ENCODE measurements at places on chromosomes 6 and 20. TPM values are rescaled to one million over a fixed set of nuclear protein-coding genes. Genes with fewer than 3 reads are reported as not detected.

GPR6 gene
- not detected for total RNA-seq

DNA sequence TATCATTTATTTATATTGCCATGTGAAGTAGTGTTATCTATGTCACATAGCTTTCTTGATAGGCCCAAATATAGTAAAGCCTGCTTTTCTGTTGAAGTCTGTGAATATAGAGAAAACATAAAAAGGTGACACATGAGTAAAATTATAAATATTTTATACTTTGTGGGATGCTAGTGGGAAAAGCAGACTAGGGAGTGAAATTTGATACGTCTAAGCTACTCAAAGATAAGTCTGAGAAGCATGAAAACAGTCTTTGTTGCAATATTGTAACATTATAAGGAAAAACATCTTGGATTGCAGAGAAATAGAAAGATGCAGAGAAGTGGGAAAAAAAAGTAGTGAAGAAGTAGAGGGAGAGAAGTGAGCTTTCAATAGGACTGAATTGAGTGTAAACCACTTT lies 75.4 kb downstream of the ZNF292 start:
- H3K27me3 ChIP-seq: no peaks in the 10 kb centered on the region
- no peaks in the 10 kb centered on the region for H3K4me1 ChIP-seq
- H3K27ac ChIP-seq: peak overlapping the region; percentile 13
- peaks cover 1% of the 10 kb centered on the region for H3K36me3 ChIP-seq

DNA sequence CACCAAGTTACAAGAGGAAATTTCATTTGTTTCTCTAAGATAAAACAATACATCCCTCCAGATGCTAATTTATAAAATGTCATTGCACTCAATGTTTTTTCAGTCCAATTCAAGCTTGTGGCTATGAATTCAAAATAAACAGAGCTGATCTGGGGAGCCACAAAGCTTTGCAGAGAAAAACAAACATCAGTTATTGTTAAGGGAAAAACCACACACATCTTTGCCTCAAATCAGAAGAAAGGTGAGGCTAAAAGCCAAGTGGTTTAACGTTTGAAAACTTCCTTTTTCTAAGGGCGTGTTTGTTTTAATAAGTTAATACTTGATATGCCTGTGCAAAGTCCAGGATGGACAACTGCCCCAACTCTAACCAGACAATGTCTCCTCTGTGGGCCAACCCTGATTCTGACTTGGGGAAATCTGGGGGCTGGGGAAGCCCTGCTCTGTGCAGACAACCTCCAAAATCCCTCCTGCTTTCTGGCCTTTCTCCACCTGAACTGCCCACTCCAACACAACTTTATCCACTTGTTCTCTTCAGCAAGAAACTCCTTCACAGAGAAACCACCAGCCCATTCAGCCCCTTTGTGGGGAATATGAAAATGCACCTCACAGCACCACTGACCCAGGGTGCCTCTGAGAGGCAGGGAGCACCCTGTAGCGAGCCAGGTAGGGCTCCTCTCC lies 44.6 kb upstream of the NT5E start:
- peak overlapping the region; percentile 79 for H3K27ac ChIP-seq
- H3K36me3 ChIP-seq: no peaks in the 10 kb centered on the region
- no peak for DNase-seq
- H3K27me3 ChIP-seq: no peaks in the 10 kb centered on the region
- H3K4me3 ChIP-seq: no peak overlapping the region

SNHG17 gene
- 78.2 TPM for total RNA-seq

GRCh38 chr6:35557239-35557638 lies 44.5 kb upstream of the TULP1 start:
- no peak overlapping the region for H3K27ac ChIP-seq
- no peak overlapping the region for H3K4me3 ChIP-seq
- H3K36me3 ChIP-seq: no peaks in the 10 kb centered on the region
- H3K4me1 ChIP-seq: peaks cover 6% of the 10 kb centered on the region
- no peaks in the 10 kb centered on the region for H3K27me3 ChIP-seq

DNA sequence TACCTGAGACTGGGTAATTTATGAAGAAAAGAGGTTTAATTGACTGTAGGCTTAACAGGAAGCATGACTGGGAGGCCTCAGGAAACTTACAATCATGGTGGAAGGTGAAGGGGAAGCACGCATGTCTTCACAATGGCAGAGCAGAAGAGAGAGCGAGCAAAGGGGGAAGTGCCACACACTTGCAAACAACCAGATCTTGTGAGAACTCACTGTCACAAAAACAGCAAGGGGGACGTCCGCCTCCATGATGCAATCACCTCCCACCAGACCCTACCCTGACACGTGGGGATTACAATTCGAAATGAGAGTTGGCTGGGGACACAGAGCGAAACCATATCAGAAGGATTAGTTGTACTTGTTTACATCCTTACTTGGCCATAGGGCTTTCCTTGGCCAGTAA lies 49.7 kb downstream of the FIG4 start:
- DNase-seq: no peak
- H3K36me3 ChIP-seq: peaks cover 77% of the 10 kb centered on the region
- H3K27ac ChIP-seq: no peak overlapping the region

GRCh38 chr6:125377621-125378020 lies 75.9 kb upstream of the HDDC2 start:
- H3K27me3 ChIP-seq: peaks cover 46% of the 10 kb centered on the region
- no peak overlapping the region for H3K27ac ChIP-seq
- no peaks in the 10 kb centered on the region for H3K4me1 ChIP-seq
- H3K36me3 ChIP-seq: no peaks in the 10 kb centered on the region

GRCh38 chr6:125154761-125155135 lies 1.2 kb downstream of the TPD52L1 start:
- peaks cover 4% of the 10 kb centered on the region for H3K36me3 ChIP-seq
- peak; percentile 12 for DNase-seq
- no peaks in the 10 kb centered on the region for H3K4me1 ChIP-seq
- H3K27ac ChIP-seq: no peak overlapping the region
- peak overlapping the region; percentile 80 for H3K4me3 ChIP-seq

- peaks cover 24% of the 10 kb centered on the region for H3K4me1 ChIP-seq
- H3K36me3 ChIP-seq: no peaks in the 10 kb centered on the region
- no peak overlapping the region for H3K27ac ChIP-seq
- DNase-seq: no peak
- no peak overlapping the region for H3K4me3 ChIP-seq
- no peaks in the 10 kb centered on the region for H3K27me3 ChIP-seq
Observed at GRCh38 chr6:107624541-107624940, 134.6 kb downstream of the SOBP start.

CDH4 gene
- total RNA-seq: 0.44 TPM

ID4 gene
- not detected for total RNA-seq

GRCh38 chr6:3724451-3725144 lies 26.9 kb downstream of the PXDC1 start:
- no peaks in the 10 kb centered on the region for H3K4me1 ChIP-seq
- H3K4me3 ChIP-seq: no peak overlapping the region
- no peaks in the 10 kb centered on the region for H3K36me3 ChIP-seq
- H3K27ac ChIP-seq: no peak overlapping the region
- no peak for DNase-seq
- peaks cover 3% of the 10 kb centered on the region for H3K27me3 ChIP-seq

- H3K4me1 ChIP-seq: no peaks in the 10 kb centered on the region
- no peak overlapping the region for H3K4me3 ChIP-seq
- no peak for DNase-seq
Observed at GRCh38 chr20:944774-945410, 28.8 kb upstream of the ANGPT4 start.

DNA sequence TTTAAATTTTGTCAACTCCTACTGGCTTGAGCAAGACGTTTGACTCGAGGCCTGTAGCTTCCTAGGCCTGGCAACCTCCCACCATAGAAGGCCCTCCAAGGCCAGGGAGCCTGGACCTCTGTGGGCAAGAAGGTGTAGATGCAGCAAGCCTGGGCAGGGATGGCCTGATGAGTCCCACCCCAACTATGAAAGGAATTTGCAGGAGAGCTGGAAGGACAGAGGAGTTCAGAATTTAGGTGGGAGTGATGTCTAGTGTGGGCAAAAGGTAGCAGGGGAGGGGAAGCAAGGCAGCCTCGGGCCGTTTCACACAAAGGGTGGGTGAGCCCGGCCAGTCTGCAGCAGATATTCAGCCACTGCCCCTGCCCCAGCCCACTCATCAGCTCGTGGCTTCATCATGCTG lies 245.2 kb downstream of the CDH26 start:
- H3K4me3 ChIP-seq: no peak overlapping the region
- H3K4me1 ChIP-seq: no peaks in the 10 kb centered on the region

GABBR1 gene
- total RNA-seq: 36.4 TPM

DYNLT2 gene
- 7.4 TPM for total RNA-seq

GJA1 gene
- total RNA-seq: not detected

GRCh38 chr6:112040956-112041355 lies 12.9 kb upstream of the CCN6 start:
- H3K4me3 ChIP-seq: no peak overlapping the region
- no peak for DNase-seq
- H3K27me3 ChIP-seq: no peaks in the 10 kb centered on the region
- H3K36me3 ChIP-seq: no peaks in the 10 kb centered on the region

GRCh38 chr20:19408971-19409370 lies 196.5 kb downstream of the SLC24A3 start:
- DNase-seq: no peak
- H3K27me3 ChIP-seq: peaks cover 3% of the 10 kb centered on the region
- no peaks in the 10 kb centered on the region for H3K36me3 ChIP-seq
- H3K4me3 ChIP-seq: no peak overlapping the region
- H3K27ac ChIP-seq: no peak overlapping the region

DNA sequence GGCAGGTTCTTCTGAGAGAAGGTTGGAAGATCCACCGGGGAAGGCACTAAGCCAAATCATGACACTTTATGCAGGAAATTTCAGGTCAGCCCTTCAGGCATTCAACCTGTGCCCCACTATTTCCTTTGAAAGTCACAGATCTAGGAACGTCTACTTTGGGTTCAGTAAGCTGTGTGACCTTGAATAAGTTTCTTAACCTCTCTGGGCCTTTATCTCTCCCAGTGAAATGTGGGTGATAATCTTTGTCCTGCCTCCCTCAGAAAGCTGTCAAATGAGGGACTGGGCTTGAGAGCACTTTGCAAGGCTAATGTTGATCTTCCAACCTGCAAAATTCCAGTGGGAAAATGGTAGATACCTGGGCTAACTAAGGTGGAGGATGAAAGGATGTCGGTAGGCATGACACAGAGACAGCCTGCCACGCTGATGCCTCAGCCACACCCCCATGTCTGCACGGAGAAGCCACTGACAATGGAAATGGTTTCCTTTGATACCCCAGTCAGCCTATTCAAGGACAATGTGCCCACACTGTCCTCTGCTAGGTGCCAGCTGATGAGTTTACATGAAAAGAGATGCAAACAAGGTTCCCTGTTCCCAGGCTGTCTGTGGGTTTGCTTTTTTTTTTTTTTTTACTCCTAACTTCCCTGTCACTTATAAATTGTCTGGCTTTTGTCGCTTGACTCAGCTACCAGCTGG lies 9.3 kb downstream of the BNIP5 start:
- no peaks in the 10 kb centered on the region for H3K4me1 ChIP-seq
- H3K27me3 ChIP-seq: peaks cover 5% of the 10 kb centered on the region
- H3K27ac ChIP-seq: no peak overlapping the region
- no peak overlapping the region for H3K4me3 ChIP-seq

DNA sequence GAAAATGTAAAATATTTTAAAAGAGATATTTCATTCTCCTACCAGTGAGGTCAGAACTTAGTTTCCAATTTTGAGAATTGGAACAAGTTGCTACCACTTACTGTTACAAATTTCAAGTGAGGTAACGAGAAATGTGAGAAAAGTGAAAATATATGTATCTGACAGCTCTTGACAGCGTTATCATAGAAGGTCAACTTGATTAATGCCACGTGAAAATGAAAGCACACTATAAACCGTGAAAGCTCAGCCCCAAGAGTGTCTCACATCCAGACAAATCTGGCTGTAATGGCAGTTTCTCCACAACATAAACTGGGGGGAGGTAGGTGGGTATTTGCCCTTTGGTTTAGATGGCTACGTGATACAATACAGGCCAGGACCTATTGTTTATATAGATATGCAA lies 13.9 kb downstream of the HDGFL1 start:
- H3K36me3 ChIP-seq: no peaks in the 10 kb centered on the region
- H3K27me3 ChIP-seq: no peaks in the 10 kb centered on the region
- H3K4me1 ChIP-seq: no peaks in the 10 kb centered on the region
- DNase-seq: no peak
- no peak overlapping the region for H3K4me3 ChIP-seq

RREB1 gene
- 47.1 TPM for total RNA-seq

GRCh38 chr20:35125753-35126152 lies 21.4 kb downstream of the EDEM2 start:
- H3K4me3 ChIP-seq: no peak overlapping the region
- H3K4me1 ChIP-seq: no peaks in the 10 kb centered on the region
- H3K27me3 ChIP-seq: no peaks in the 10 kb centered on the region
- peak overlapping the region; percentile 45 for H3K27ac ChIP-seq
- H3K36me3 ChIP-seq: peaks cover 27% of the 10 kb centered on the region

PPP1R16B gene
- 31.4 TPM for total RNA-seq

- H3K27me3 ChIP-seq: no peaks in the 10 kb centered on the region
- no peak for DNase-seq
- H3K27ac ChIP-seq: no peak overlapping the region
- H3K4me1 ChIP-seq: peaks cover 6% of the 10 kb centered on the region
- H3K4me3 ChIP-seq: no peak overlapping the region
Observed at GRCh38 chr6:99492092-99492491, 23.1 kb downstream of the USP45 start.

- H3K27ac ChIP-seq: peak within 1 kb of the TSS; percentile 100
- H3K4me1 ChIP-seq: peaks cover 58% of the 10 kb centered on the region
- peak within 1 kb of the TSS; percentile 99 for H3K4me3 ChIP-seq
- peaks cover 52% of the 10 kb centered on the region for H3K36me3 ChIP-seq
- peak; percentile 62 for DNase-seq
- peaks cover 2% of the 10 kb centered on the region for H3K27me3 ChIP-seq
Observed at GRCh38 chr6:30556906-30557682, at the start of gene PRR3. TSS of gene PRR3 (plus strand) at chr6:30557295. CDS start at chr6:30557345, 50 bp downstream.

- H3K27ac ChIP-seq: no peak overlapping the region
- H3K27me3 ChIP-seq: peaks cover 13% of the 10 kb centered on the region
- peaks cover 2% of the 10 kb centered on the region for H3K4me1 ChIP-seq
- H3K4me3 ChIP-seq: no peak overlapping the region
- H3K36me3 ChIP-seq: no peaks in the 10 kb centered on the region
Observed at GRCh38 chr6:45801471-45802289, 214.0 kb downstream of the CLIC5 start.

DNA sequence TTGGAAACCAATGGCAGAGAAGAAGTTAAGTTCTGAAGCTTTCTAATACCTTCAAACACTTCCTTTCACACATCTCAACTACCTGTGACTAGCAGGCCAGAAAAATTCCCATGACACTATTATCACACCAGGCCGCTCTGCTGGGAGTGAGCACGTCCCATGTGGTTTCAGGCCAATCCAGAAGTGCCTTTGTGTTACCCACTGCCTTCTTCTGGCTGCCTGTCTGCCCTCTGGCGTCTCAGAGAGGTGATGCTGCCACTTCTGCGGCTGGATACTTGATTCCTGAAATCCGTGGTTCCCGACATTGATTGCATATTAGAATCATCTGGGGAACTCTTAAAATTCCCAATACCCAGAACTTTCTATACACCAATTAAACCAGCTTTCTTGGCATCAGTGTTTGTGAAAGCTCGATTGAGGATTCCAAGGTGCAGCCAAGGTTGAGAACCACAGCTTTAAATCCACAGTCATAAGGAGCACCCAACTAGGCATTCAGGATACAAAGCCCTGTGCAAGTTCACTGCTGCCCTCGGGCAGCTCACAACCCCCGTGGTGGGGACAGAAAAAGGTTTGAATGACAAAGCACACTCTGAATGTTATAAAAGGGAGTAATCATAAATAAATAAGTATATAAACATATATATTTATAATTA lies 65.6 kb downstream of the STMND1 start:
- no peak overlapping the region for H3K27ac ChIP-seq
- no peak for DNase-seq
- peaks cover 8% of the 10 kb centered on the region for H3K27me3 ChIP-seq

GRCh38 chr6:170082531-170083187 lies 208.2 kb downstream of the DLL1 start:
- H3K4me1 ChIP-seq: peaks cover 13% of the 10 kb centered on the region
- DNase-seq: no peak
- no peak overlapping the region for H3K4me3 ChIP-seq
- no peak overlapping the region for H3K27ac ChIP-seq
- no peaks in the 10 kb centered on the region for H3K27me3 ChIP-seq

Data from naive thymus-derived CD8-positive, alpha-beta T cell (primary cell).